Chondrocyte (in vitro differentiated cells): ENCODE measurements at places on chromosomes 4 and X. TPM values are rescaled to one million over a fixed set of nuclear protein-coding genes. Genes with fewer than 3 reads are reported as not detected.

DNA sequence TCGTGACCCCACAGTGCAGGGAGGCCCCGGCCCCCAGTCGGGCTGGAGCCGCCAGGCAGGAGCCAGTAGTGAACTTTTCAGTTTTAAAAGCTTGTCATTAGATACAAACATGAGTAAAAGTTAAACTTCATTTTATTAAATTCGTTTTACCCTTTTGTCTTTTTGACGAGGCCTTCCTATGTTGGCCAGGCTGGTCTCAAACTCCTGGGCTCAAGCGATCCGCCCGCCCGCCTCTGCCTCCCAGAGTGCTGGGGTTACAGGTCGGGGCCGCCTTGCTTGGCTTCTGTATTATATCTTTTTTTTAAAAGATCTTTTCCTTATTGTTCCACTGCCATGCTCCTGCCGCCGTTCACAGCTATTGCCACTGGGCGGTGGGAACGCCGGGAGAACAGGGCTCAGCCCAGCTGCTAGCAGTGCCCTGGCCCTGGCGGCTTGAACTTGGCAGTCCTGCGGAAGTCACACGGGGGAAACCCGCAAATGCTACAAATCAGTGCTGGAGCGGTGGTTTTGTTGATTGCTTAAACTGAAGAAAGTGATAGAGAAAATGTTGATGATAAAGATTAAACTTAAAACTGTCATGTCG lies 968 bp upstream of the NELFA start:
- no peak for DNase-seq

TASL gene
- total RNA-seq, result not detected in 3 replicates

- DNase-seq, result no peak
Measured at GRCh38 chr4:128162434-128162833, 101.3 kb downstream of the LARP1B start.

FAM13A gene
- total RNA-seq, result 10.5 to 17.6 TPM (median 10.5 TPM) in 3 replicates

NMU gene
- 0.80 to 1.5 TPM in 2 of 3 replicates, not detected in the other for total RNA-seq

FHDC1 gene
- total RNA-seq, result 4.2 to 8.9 TPM (median 4.4 TPM) in 3 replicates

GRCh38 chr4:173821876-173822275 lies 291.8 kb upstream of the HAND2 start:
- no peak for DNase-seq

DNA sequence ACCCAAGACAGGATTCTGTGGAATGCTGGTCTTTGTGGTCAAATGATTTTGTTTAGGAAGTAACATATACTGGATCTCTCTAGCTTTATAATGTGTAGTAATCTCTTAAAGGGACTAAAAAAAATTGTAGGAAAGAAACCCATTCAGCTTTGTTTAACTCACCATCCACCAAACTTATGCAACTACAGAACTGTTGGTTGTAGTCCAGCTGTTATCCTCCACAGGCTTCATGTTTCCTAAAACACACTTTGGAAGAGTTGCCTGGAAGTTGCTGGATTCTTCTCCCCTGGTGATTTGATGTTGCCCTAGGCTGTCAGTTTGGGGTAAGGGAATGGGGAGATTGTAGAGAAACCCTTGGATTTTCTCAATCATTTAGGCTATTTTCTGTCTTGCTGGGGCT lies 89.3 kb downstream of the RLIM start:
- no peak for DNase-seq

ZNF157 gene
- 0.15 to 0.22 TPM in 2 of 3 replicates, not detected in the other for total RNA-seq

GRCh38 chr4:47641755-47642154 lies 156.7 kb downstream of the ATP10D start:
- DNase-seq, result no peak

MAGEH1 gene
- 8.2 to 25.8 TPM (median 25.7 TPM) in 3 replicates for total RNA-seq

DNA sequence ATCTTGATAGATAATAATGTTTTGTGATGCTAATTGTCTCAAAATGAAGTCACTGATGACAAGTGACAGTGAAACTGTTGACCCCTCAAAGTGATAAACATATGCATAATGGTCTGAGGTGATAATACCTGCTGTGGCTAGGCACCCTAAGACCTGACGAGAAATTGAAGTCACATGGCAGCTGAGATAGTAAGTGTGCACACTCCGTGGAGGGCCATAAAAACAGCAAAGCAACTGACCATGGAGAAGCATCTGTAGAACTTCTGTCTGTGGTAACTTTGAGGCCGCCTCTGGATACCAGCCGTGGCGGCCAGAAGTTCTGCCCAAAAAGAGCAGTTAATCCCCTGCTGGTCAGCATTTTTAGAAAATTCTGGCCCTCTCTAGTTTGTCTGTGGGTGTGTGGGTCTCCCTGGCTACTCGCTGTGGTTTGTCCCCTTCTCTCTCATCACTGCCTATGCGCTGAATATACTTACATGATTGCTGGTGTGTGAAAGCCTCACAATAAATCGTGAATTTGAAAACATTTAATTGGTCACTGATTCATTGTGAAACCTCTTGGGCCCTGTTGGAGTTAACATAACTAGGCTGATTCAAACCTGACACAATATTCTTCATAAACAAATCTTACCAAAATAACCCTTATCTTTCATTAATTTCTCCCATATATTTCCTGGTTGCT lies 50.6 kb downstream of the CCDC149 start:
- DNase-seq, result no peak

- DNase-seq, result no peak
Measured at GRCh38 chrX:129490330-129490729, 33.0 kb downstream of the SMARCA1 start.

- no peak for DNase-seq
Measured at GRCh38 chrX:39170464-39170863, 369.2 kb downstream of the MID1IP1 start.

LPAR4 gene
- 1.2 to 3.6 TPM (median 1.7 TPM) in 3 replicates for total RNA-seq

DNA sequence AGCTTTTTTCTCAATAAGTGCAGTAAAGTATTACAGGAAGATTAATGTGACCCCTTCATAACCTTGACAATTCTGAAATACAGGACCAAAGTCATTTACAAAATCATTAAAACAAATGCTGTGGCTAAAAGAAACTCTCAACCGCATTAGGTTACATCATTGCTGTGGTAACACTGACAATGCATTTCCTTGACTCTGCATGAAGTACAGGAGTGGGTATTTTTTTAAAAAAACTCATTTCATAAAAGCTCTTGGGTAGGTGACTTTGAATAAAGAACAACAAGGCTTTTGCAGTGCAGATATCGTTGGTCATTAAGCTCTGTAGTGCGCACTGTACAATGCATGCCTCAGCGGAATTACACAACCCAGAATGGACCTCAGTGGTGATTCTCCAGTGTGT lies 23.4 kb upstream of the XK start:
- DNase-seq, result no peak

DNA sequence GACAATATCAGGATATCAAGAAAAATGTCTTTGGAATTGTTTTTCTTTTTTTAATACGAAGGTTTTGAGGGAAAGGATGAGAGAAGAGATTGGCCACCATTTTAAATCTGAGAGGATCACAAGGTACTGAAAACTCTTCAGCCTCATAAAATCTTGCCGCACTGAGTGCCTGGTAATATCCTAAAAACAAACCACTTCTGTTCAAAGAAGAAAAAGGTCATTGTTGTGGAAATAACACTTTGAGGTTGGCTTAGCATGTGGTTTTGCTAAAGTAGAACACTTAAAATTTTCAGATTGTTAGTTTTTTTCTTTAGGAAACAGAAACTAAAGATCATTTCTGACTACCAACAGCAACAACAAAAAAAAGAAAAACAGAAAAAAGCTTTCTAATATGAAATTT lies 1.0 kb upstream of the CLDN22 start:
- no peak for DNase-seq

DNA sequence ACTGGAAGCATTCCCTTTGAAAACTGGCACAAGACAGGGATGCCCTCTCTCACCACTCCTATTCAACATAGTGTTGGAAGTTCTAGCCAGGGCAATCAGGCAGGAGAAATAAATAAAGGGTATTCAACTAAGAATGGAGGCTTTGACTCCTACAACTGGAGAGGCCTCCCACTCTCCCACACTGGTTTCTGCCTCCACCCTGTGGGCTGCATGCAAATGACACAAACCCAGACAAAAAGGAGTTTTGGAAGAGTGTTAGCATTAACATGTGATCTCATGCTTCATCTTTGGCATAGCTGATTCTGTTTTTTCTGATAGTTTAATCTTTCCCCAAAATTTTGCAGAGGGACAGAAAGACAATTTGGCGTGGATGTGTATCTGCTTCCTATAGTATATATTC lies 80.8 kb upstream of the IQCM start:
- no peak for DNase-seq
